ENCODE measurements at places on chromosomes 1 and 21.

DNA sequence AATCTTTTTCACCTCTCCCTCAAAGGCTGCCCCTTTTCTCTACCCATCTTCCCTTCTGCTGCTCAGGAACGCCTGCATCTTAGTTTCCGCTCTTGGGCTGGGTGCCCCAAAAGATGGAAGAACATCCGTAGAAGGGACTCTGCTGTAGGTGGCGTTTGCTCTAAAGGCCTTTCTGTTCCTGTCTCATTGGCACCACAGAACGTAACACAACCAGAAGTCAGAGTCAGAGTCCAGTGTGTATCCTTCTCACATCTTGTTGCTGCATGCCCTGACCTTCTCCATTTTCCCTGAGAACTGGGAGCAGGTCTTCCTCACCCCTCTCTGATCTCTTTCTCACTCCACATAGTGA is 103.3 kb downstream of the RNF220 start:
- DNase-seq, result no peak

DNA sequence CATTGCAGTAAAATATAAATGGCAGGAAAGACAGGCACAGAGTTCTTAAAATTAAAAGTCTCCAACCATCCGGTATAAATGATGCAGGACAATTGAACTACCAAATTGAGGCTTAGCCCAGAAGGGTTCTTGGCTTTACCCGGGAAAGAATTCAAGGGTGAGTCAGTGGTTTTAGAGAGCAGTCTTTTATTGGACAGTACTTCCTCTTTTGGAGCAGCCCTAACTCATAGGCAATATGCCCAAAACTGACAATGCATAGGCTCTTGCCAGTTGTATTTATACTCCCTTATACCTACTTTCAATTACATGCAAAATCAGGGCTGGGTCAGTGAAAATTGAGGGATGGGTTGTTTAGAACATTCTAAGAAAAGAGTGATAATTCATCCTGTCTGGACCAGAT is 1628.9 kb upstream of the PRMT6 start:
- peak; percentile 16 for DNase-seq

DNA sequence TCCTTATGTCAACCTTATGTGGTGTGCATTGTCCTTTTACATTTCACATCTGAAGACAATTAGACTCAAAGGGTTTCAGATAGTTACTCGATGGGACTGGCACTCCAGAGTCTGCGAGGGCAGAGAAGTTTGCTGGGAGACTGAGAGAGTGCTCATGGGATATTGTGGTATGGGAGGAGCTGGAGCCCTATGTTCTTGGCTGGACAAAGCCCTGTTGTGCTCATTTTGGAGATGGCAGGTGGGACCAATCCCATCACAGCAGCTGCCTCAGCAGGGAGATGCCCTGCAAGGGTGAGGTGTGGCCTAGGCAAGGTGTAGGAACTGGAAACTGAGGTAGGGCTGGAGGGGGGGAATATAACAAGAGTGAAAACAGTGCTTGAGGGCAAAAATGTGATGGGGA is 43.5 kb upstream of the CRNN start:
- no peak for DNase-seq

DNA sequence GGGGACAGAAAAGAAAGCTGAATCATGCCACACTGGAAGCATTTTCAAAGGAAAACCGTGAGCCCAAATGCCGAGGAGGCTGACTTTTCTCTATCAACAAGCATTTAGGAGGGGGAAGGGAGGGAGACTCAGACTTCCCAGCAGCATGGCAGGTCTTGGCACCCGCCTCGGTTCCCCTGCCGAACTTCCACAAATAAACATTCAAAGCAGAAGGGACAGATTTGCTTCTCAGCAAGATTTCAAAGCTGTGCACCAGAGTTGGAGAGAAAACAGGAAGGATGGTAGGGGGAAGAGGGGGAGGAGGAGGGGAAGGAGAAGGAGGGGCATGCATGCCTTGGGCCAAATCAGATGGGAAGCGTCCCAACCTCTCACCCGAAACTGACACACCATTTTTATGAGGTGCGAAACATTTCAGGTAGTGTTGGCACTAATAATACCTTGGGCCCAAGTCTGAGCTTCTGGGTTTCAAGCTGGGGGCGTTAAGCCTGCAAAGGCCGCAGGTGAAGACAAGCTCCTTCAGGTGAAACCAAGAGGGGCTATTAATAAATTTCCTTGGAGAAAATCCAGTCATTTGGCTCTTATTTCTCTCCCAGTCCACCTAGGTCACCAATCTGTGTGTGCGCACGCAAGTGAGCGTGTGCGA is 26.4 kb downstream of the ABCA4 start:
- no peak for DNase-seq
